ENCODE measurements at places on chromosomes 13 and 19.

GRCh38 chr13:46598140-46598819, 45.3 kb downstream of the LRCH1 start:
- DNase-seq, result no peak

DNA sequence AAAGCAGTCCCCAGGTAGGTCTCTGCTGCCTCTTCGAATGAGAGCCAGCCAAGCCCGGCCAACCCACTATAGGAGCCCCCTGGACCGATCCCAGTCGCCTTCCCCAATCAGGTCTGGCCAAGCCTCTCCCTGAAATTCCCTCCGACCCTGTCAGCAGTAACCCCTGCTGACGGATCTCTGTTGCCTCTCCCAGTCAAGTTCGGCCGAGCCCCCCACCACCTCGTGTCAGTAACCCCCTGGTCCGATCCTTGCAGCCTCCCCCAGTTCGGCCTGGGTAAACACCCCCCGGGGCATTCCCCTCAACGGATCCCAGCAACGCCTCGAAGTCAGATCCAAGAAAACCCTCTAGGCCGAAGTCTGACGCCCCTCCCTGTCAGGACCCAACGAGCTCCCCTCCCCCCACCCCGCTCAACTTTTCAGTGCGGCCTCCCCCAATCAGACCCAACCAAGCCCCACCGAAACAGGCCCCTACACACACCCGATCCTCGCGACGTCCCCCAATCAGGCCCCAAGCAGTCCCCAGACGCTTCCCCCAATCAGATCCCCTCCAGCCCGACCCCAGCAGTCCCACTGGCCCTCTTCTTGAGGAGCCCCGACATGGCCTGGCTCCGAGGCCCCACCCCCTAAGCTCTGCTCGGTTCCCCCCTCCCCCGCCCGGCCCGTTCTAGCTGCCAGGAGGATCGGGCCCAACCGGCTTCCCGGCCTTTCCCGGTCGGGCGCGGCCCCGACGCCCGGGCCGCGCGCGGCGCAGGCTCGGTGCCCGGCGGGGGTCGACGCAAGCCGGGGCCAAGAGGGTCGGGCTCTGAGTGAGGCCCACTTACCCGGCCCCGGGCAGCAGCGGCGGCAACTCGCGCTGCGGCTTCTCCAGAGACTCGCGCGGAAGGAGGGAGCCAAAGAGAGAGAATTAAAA, 1.8 kb downstream of the TNPO2 start:
- DNase-seq, result peak; percentile 93

DNA sequence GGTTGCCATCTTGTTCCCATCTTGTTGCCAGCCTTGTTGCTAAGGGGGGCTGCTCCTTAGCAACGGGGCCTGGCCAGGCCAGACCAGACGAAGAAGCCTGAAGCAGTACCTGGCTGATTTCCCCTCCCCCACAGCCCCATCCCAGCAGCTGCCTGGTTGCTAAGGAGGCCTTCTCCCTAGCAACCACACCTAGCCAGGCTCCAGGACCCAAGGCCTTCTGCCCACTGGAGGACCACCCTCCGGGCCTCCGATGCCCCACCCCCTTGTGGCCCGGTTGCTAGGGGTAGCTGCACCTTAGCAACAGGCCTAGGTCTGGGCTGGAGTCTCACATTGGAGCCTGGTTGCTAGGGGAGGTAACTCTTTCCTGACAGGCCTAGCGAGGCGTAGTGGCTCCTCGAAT, 3.9 kb downstream of the PRRG2 start:
- peak; percentile 92 for DNase-seq

DNA sequence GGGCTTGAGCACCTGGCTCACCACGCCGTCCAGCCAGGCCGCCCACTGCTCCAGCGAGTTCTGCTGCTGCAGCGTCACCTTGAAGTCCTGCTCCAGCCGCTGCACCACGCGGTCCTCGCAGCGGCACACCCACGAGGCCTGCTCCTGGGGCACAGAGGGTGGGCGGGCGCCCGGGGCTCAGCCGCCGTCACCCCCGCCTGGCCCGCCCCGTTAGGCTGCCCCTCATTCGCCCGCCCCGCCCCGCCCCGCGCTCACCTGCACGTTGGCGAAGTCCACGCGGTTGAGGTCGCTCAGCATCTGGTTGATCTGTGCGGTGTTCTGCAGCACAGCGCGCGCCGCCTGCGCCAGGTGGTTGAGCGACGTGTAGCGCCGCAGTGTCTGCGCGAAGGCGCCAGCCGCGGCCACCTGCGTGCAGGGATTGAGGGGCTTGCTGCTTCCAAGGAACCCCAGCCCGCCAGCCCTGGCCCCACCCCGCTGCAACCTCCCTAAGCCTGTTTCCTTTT, 11.3 kb downstream of the DCAF15 start:
- DNase-seq, result peak; percentile 82

DNA sequence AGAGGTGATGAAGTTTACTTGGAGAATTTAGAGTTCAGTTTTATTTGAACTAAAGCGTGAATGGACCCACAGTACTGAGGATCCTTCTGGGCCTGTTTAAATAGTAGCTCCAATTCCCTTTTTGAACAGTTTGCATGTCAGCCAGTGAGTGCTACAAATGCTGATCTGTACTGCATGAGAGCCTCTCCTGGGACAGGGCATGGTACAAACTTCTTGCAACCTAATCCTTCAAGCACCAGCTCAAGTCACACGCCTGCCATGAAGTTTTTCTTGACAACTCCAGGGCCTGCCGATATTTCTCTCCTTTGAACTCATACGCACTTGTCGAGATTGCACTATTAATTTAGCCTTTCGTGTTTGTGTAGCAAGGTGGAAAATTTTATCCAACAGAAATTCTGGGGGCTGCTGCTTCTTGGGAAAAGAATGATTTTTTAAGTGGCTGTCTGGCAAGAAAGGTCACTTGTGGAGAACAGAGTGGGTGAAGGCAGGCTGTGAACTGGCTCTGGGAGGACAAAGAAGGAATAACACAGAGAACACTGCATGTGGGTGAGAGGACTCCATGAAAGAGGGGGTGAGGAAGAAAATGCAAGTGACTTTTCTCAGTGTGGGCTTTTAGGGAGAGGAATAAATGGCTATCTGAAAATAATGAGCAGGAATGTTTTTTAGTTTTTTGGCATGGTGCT, 192.5 kb downstream of the NDFIP2 start:
- no peak for DNase-seq

DNA sequence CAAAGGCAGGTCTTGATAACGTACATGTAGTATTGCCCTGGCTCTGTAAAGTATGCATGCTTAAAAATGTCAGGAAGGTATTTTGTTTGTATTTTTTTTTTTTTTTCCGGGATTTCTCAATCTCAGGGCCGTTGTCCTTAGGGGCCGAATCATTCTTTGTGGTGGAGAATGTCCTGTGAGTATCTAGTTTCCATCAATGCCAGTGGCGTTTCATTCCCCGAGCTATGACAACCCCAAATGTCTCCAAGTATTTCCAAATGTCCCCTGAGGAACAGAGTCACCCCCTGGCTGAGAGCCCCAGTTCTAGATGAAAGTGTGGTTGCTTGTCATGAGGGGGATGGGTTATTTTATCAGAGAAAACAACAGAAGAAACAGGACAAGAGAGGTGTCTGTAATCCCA, 68.7 kb downstream of the ACSBG2 start:
- DNase-seq, result no peak

GRCh38 chr19:10120538-10121189, 965 bp upstream of the EIF3G start:
- no peak for DNase-seq

DNA sequence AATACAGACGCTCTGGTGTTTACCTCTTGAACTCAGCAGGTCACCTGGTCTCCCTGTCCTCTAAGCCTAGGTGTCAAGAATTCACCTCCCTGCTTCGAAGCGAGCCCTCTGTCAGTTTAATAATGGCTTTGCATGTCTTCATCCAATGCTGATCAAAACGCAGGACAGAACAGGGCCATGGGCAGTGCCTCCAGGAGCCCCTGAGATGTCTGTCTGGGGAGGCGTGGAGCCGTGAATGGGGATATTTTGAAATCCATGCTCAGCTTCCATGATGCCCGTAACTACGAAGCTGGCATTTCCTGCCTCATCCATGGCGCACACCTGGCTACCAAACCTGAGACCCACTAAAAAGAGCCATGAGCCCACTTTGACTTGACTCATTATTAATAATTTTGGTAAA, 113.7 kb downstream of the RAB20 start:
- no peak for DNase-seq

GRCh38 chr13:77786695-77787287, 89.3 kb downstream of the SLAIN1 start:
- no peak for DNase-seq

GRCh38 chr13:32902874-32903273, 113.3 kb upstream of the KL start:
- DNase-seq, result peak; percentile 28

- peak; percentile 90 for DNase-seq
Observed at GRCh38 chr19:55383279-55384130, 587 bp downstream of the TMEM238 start.

DNA sequence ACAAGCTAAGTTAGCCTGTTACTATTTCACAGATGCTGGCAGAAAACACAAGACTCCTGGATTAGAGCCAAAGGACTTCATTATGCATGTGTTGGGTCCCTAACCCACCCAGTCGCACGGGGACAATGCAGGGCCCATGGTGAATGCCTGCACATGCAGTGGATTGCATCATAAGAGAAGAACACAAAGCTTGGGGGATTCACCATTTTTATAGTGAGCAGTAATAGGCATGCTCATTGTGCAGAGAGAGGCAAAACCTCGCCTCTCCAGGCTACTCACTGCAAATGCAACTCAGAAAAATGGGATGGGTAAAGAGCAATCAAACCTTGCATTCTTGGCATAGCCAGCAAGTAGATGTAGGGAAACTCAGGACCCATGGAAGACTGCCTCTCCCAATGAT, 115.8 kb downstream of the DIAPH3 start:
- peak; percentile 43 for DNase-seq

DNA sequence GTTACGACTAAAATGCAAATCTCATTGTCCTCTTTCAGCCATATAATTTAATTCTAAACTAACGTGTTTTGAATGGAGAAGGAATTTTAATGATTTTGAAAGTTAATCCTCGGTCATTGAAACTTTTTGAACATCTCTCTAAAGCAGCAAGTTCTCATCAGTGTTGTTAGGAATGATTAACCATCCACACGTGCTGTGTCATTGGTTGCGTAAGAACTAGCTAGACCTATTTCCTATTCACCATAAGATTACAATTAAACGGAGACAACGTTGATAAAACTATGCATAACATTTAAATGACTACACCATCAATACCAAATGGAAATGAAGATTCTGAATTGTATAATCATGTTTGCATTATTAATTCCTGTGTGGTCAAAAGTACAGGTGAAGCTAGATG, 155.6 kb upstream of the IRS2 start:
- DNase-seq, result no peak

DNA sequence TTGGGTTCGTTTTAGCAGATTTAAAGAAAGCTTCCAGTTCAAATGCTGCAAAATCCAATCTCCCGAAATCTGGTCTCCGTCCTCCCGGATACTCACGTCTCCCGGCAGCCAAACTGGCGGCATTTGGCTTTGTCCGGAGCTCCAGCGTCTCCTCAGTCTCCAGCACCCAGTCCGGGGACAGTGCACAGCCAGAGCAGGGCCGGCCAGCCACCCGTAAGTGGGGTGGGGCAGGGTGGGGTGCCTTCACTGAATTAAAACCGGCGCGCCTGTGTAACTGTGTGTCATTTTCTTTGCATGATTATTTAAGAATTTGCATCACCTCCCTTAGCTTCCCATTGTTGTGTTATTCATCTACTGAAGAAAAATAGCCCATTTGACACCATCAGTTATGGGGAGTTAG, 280.6 kb downstream of the MTUS2 start:
- DNase-seq, result no peak

- DNase-seq, result no peak
Observed at GRCh38 chr13:114059946-114060860, 72.2 kb downstream of the RASA3 start.

GRCh38 chr19:16022681-16023080, 53.6 kb upstream of the TPM4 start:
- no peak for DNase-seq

DNA sequence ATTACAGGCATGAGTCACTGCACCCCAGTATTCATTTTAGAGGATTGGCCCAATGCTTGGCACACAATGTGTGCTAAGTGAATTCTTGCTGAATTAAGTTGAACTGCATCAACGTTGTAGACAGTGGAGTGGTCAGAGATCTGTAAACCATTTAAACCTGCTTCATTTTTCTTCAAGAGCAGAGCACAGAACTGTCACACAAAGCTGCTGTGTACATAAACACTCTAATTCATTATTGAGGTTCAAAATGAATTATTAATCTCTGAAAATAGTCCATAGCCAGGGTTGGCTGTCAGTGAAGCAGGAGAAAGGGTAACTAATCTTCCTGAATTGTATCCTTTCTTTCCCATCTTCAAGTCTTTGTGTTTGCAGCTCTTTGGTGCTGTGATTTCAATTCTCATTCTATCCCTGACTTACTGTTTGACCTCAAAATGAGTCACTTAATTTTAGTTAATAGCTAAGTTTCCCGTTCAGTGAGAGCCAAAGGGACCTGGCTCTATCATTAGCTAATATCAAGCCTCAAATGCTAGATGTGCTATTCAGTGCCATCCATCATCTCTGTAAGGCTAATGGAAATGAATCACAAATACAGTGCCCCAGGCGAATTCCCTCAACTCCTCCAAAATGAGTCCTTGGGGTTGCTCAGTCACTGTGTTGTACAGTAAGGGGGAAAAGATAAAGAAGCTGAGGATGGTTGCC, 77.0 kb upstream of the TSC22D1 start:
- no peak for DNase-seq

- peak; percentile 55 for DNase-seq
Observed at GRCh38 chr13:109180905-109181425, 551.6 kb downstream of the MYO16 start.

DNA sequence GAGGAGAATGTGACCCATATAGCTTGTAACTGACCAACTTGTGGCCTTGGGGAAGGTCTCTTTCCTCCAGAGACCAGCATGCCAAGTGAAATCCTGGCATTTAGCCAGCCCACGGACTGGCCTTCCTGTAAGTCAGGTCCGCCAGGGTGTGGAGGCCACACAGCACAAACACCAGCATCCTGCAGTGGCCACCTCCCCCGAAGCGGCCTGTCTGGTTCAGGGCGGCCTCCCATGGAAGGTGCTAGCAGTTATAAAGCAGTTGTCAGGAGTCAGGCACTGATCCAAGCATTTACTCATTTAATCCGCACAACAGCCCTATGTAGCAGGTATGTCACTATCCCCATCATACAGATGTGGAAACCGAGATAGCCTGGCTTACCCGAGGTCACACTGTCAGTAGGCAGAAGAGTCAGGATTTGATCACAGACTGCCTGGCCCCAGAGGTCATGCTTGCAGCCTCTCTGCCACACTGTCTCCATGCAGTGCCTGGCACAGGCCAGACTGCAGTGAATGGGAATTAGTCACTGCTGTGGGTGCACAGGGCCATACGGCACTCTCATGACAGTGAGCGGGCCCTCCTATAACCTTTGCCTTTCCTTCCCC, 36.7 kb downstream of the CAPN12 start:
- DNase-seq, result no peak
